ENCODE measurements at places on chromosomes 5 and 9.

DNA sequence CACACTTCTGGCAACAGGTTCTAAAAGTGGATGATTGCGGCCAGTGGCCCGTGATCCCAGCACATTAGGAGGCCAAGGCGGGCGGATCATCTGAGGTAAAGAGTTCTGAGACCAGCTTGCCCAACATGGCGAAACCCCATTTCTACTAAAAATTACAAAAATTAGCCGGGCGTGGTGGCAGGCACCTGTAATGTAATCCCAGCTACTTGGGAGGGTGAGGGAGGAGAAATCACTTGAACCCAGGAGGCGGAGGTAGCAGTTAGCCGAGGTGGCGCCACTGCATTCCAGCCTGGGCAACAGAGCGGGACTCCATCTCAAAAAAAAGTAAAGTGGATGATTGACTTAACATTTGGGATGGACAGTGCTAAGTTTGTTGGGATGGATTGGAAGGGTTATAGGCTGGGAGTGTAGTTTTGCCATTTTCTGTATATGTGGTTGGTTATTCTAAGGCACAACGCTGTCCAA is 3.4 kb downstream of the MATR3 start:
- no peak for DNase-seq

DNA sequence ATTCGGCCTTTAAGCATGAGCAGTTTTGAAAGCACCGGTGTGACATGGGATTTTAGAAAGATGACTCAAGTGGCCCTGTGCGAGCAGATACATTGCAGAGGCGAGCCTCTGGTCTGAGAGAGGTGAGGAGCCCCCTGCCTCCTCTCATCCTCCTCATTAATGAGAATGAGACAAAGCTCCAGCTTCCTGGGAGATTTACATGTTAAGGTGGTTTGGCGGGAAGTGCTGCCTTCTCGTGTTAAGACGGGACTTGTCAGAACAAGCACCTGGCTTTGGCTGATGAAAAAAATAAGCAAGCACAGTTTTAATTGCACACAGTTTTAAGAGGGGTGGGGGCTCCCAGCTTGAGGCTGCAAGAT is 68.1 kb downstream of the ACTL7B start:
- DNase-seq: no peak

DNA sequence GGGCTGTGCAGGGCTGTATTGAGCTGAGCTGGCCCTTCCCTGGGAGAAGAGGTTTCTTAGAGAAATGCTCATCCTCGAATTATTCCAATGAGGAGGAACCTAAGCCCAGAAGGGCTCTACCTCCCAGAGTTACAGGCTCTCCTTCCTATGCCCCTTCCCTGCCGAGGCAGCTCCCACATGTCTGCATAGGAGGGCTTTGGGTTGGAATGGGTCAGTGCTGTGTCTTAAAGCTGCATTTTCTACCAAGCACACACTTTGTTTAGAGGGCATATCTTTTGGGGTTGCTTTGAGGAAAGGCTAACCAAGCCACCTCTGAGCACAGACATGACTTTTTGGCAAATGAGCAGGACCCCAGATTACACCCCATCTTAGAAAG is 9.1 kb downstream of the NEK6 start:
- no peak for DNase-seq

GRCh38 chr5:83724935-83725334 is 4.3 kb upstream of the HAPLN1 start:
- no peak for DNase-seq

DNA sequence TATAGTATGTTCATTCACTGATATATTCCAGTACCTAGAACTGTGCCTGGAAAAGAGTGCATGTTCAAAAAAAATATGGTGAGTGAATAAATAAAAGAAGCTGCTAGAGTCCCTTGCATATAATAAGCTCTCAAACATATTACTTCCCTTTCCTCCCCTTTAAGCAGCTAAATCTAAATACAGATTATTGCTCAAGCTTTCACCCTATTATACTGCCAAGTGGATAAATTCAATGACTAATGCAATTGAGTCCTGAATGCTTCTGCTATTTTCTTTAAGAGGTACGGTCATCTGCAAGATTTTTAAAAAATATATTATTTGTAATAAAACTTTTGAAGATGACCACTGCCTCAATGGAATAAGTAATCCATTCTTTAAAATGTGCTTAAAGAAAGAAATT is 248.4 kb downstream of the PLK2 start:
- no peak for DNase-seq

- DNase-seq: no peak
Measured at GRCh38 chr5:124353016-124353415, 393.4 kb downstream of the ZNF608 start.
